ENCODE measurements at places on chromosomes 4 and X.

DNA sequence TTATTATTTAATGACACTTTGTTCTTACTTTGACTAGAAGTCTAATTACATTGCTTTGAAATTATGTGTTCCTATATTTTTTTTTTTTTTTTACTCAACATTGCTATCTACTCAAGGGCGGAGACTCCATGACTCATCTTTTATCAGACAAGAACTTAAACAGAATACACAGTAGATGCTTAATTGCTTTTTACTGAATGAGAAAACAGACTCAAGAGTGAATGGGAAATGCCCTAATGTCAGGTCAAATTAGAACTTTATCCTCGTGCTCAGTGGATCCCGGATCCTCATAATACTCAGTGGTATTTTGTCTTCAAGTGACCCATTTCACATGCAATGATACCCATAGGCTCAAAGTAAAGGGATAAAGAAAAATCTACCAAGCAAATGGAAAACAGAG lies 954.5 kb upstream of the IGFBP7 start:
- DNase-seq = no peak

DNA sequence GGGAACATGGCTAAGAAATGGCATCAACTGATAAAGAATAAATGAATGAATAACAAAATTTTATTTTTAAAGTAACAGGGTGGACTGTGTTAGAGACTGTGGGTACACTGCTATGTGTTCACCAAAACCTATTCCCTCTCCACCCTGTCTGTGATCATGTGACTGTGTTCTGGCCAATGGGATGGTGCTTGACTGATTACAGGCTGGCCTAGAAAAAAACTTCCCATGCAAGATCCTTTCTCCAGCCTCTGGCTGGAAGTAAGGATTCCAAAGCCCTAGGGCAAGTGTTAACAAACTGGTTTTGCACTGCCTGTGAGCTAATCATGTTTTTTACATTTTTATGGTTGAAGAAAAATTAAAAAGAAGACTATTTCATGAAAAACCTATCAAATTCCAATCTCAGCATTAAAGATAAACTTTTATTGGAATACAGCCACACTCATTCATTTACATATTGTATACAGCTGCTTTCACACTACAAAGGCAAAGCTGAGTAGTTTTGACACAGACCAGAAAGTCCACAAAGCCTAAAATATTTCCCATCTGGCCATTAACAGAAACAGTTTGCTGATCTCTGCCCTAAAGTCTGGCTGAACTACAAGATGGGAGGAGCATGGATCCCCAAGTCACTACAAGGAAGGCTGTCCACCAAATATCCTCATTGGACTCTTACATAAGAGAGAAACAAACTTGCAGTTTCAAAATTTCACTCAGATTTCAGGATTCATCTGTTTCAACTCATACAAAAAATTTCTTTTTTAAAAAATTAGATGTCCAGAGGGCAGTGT lies 133.2 kb downstream of the ARHGAP6 start:
- no peak for DNase-seq

GRCh38 chr4:1199556-1200331 lies 27.4 kb upstream of the SPON2 start:
- no peak for DNase-seq

- no peak for DNase-seq
Measured at GRCh38 chr4:42633605-42634388, 23.1 kb downstream of the ATP8A1 start.

DNA sequence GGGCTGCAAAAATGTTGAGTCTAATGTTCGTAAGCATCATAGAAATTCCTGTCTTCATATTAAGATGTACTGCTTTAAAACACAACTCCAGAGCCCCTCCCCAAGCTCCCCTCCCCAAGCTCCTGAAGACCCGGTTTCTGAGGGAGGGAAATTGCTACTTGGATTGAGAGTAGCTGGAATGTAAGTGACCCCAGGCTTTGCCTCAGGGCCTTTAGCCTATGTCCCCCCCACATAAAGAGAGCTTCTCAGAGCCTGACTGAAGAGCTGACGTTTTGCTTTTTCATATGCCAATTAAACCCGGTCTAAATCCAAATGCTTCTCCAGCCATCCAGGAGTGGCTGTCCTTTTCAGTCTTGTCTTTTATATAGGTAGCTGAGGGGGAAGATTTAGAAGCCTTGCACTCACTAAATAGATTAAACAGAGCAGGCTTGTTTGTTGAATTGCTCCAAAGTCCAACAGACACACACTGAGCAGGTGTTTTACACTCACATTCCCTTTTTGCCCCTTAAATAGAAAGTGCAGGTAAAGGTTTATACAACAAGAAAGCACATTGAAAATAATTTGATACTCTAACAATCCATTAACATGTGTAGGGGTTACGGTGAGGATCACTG lies 19.6 kb downstream of the ARX start:
- no peak for DNase-seq
